ENCODE measurements at places on chromosomes 7 and 10.

DNA sequence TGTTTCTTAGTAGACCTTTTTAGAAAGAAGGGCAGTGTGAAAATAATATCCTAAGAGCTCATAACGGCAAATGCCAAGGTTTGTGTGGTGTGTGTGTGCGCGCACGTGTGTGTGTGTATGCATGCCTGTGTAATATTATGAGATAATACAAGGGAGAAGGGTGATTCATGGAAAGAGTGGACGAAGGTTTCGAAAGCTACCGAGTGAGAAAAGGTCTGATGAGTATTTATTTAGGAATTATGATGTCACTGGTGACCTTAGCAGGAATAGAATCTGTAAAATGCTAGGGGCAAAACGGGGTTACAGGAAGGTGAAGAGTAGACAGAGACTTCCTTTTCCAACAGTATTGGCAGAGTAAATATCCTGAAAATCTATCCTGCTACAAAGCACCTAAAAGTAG lies 107.3 kb downstream of the AHR start:
- peak; percentile 91 for DNase-seq

GRCh38 chr7:153322991-153323390 lies 563.4 kb downstream of the ACTR3B start:
- no peak for DNase-seq

DNA sequence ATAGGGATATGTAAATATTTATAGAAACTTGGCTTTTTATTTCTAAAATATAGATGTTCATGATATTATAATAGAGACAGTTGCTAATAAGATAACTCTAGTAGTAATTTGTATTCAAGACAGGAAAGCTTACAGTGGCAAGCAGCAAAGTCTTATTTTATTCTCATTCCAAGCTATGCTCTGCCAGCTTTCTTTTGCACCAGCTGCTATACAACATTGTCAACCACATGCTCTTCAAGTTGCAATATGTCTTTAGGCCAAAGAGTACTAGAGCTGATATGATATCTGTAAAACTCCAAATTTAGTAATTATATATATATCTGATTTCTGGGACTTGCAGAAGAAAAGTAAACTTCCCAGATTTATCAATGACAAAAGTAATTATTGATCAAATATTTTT lies 350.1 kb downstream of the HGF start:
- no peak for DNase-seq

DNA sequence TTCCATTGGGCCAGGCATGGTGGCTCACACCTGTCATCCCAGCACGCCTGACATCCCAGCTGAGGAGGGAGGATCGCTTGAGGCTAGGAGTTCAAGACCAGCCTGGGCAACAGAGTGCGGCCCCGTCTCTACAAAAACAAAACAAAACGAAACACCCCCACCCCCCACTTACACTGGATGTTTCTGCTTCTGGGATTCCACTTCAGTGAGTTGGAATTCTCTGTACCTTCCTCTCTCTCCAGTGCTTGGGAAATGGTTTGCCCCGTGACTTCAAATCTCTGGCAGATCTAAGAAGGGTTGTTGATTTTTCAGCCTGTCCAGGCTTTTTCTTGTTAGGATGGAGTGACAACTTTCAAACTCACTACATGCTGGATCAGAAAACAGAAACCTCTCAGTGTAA lies 106.9 kb downstream of the ANLN start:
- DNase-seq, result no peak

DNA sequence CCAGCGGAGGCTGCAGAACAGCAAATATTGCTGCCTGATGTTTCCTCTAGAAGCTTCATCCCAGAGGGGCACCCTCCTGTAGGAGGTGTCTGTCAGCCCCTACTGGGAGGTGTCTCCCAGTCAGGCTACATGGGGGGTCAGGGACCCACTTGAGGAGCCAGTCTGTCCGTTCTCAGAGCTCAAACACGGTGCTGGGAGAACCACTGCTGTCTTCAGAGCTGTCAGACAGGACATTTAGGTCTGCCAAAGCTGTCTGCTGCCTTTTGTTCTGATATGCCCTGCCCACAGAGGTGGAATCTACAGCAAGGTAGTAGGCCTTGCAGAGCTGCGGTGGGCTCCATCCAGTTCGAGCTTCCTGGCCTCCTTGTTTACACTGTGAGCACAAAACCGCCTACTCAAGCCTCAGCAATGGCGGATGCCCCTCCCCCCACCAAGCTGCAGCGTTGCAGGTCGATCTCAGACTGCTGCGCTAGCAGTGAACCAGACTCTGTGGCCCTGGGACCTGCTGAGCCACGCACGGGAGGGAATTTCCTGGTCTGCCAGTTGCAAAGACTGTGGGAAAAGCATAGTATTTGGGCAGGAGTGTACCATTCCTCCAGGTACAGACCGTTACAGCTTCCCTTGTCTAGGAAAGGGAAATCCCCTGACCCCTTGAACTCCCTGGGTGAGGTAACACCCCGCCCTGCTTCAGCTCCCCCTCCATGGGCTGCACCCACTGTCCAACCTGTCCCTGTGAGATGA lies 17.7 kb upstream of the MINDY3 start:
- DNase-seq, result peak; percentile 20

GRCh38 chr10:46028584-46029460 lies 1.6 kb downstream of the NCOA4 start:
- no peak for DNase-seq

DNA sequence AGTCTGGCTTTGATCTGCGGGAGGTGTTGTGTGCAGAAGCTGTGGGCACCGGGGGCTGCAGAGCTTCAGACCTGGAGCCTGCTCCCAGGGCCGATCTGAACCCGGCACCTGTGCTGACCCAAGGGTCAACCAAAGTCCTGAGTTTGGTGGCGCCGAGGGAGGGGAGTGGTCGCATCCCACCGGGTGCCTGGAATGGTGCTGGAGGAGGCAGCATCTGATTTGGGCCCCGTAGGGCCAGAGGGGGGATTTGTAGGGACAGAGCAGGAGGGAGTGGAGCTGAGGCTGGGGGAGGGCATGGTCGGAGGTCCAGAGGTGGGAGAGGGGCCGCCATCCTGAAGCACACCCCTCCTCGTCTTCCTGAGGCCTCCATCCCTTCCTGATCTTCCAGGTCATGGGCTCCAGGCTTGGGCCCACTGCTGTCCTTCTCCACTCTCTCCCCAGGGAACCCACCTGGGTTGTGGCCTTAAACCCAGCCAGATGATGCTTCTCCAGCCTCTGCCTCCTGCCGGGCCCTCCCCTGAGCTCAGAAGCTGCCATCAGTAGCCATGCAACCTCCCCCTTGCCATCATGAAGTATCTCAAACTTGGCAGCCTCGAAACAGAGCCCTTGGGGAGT lies 112.9 kb downstream of the LHPP start:
- DNase-seq, result no peak

- DNase-seq, result no peak
Measured at GRCh38 chr10:78812571-78813318, 256.0 kb upstream of the ZMIZ1 start.

DNA sequence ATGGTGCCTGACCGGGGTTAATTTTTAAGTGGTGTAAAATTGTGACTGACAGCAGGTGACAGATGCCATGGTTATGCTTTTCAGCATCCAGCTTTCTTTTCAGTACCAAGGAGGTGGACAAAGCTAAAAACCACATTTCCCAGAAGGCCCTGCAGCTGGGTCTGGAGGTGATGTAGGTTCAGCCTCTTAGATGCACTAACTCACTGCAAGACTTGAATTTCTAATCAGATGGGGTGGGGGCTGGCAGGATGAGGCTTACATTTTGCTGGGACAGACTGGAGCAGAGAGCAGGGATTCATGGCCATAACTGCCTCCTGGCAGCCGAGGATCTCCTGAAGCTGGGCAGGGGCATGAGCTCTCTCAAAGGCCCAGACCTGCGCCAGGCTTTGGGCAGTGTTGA lies 52.4 kb downstream of the PDIA4 start:
- DNase-seq, result no peak

GRCh38 chr10:76112826-76113150 lies 681.4 kb downstream of the LRMDA start:
- DNase-seq, result no peak

GRCh38 chr7:27143950-27144780 lies 684 bp upstream of the HOXA5 start:
- no peak for DNase-seq

- DNase-seq, result no peak
Measured at GRCh38 chr7:151937286-151937685, 19.0 kb upstream of the GALNTL5 start.

- DNase-seq, result peak; percentile 23
Measured at GRCh38 chr7:23184709-23185359, 3.0 kb downstream of the NUP42 start.

DNA sequence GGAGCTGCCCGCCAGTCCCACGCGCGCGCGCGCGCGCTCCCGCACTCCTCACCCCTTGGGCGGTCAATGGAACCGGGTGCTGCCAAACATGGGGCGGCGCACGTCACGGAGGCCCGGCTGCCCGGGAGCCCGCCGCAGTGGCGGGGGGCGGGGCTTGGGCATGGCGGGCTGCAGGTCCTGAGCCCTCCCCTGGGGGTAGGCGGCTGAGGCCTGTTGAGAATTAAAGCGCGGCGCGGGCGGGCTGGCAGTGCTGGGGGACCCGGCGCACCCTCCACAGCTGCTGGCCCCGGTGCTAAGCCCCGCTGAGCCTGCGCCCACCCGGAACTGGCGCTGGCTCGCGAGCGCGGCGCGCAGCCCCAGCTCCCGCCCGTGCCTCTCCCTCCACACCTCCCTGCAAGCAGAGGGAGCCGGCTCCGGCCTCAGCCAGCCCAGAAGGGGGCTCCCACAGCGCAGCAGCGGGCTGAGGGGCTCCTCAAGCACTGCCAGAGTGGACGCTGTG lies 634.2 kb downstream of the ANKRD7 start:
- no peak for DNase-seq

GRCh38 chr7:99380032-99380822 lies 5.7 kb downstream of the ARPC1B start:
- no peak for DNase-seq

DNA sequence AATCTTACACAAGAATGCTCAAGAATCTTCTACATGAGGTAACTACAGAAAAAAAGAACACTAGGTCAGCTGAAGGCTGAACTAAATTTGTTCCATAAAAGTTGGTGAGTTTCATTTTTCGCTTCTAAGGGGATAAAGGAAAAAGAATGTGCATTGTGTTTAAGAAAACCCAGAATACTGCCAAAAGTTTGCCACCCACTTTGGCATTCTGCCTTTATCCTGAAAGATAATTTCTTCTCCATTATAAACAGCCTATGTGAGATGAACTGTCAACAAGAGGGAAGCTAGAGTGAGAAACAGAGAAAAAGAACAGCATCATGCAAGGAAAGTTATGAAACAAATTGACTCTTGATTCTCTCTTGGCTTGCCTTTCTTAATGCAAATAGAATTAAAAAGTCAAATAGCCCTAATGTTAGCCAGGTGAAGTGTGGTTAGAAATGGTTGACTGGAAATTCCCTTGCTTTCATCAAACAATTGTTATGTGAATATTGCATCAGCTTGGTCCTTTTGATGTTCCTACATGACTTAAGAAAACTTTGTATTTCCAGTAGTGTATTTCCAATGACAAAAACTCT lies 25.8 kb downstream of the STEAP1 start:
- DNase-seq, result no peak

GRCh38 chr7:149462101-149462520 lies 1.2 kb upstream of the ZNF777 start:
- no peak for DNase-seq

GRCh38 chr10:84548869-84549268 lies 220.5 kb downstream of the CCSER2 start:
- no peak for DNase-seq

- DNase-seq, result no peak
Measured at GRCh38 chr7:112449353-112449752, 907 bp upstream of the IFRD1 start.

GRCh38 chr7:3386423-3387190 lies 85.6 kb downstream of the SDK1 start:
- no peak for DNase-seq

- no peak for DNase-seq
Measured at GRCh38 chr10:123367195-123367594, 213.0 kb downstream of the BUB3 start.

DNA sequence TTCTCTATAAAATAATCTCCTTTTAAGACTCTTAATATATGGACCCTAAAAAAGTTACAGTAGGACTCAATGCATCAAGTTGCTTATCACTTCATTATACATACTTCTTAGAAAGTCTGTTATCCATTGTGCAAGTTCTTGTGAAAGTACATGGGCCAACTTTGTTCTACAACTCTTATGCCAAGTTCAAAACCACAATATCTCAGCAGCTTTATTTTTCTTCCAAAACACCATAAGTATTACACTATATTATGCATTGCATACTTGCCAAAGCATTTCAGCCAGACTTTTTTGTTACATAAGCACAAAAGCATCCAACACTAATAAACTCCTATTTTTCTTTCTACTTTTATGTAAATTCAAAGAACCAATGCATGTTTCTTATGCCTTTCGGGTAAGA lies 94.4 kb downstream of the AHR start:
- no peak for DNase-seq

GRCh38 chr10:132065491-132066105 lies at the start of gene JAKMIP3:
Gene JAKMIP3, plus strand, starts transcription at chr10:132065946. Its CDS starts 38,863 bp downstream, at chr10:132104809.
- no peak for DNase-seq

DNA sequence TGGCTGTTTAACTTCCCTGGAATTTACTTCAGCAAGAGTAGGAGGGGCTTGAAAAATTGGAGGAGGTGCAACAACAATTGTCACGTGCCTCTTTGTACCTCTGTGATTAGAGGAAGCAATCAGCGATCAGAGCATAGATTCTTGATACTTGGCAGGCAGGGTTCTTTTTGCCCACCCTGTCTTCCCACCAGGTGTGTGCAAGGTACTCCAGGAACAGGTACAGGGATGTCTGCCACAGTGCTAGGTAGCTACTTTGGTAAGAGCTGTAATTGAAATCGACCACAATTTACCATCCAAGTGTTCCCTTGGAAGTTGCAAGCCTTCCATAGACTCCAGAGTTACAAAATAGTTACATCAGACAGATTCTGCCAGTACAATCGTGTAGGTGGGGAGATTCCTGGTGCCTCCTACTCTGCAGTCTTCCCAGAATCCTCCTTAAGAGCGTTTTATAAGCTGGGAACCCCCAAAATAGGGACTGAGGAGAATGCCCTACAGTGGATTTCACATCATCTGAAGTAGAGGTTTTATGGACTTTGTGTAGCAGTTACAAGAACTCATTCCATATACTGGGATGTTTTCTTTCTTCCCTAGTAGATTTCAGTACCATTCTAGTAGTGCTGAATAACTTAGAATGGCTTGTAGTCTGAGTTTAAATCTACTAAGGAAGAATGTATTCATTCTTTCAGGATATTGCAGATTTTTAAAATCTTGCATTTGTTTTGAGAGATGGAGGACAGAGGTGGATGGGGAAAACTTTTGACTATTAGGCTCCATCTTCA lies 101.9 kb downstream of the EXOC4 start:
- no peak for DNase-seq

DNA sequence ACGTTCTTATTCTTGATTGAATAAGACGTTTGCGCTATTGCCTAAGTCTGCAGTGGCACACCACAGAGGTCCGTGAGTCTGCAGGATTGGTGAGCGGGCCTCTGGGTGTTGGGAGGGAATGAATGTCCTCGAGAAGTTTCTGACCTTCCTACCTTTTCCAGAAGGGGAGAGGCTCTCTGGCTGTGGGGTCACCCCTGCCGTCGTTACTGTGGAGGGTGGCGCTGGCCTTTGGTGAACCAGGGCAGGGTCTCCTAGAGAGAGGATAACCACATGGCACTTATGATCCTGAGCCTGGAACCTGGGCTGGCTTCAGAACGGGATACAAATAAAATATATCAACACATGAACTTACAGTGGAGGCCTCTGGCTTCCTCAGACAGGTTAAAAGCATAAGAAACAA lies 13.8 kb downstream of the IL15RA start:
- DNase-seq, result no peak
